ENCODE measurements at places on chromosomes 7 and 10. TPM values are rescaled to one million over a fixed set of nuclear protein-coding genes. Genes with fewer than 3 reads are reported as not detected.
A peak's percentile ranks its signal among the peaks of the same experiment; 100 is the strongest.

PSAP gene
- total RNA-seq = 172 TPM

DNA sequence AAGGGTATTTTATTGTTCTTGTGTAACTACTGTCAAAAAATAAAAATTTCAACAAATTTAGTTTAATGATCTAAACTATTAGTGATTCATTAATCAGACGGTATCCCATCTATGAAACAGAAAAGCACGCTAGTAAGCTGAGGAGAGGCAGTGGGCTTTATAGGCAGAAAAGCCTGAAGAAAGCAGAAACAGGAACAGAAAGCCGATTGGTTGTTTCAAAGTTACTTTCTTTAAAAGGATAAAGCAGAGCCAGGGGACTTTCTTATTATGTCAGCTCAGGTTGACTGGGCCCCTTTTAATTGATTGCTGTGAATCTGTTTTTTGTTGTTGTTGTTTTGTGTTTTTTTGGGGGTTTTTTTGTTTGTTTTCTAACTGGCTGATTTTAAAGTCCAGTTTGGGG lies 105.5 kb downstream of the TES start:
- peak overlapping the region; percentile 97 for H3K27ac ChIP-seq
- H3K4me3 ChIP-seq = no peak overlapping the region
- H3K4me1 ChIP-seq = peaks cover 35% of the 10 kb centered on the region
- no peak for DNase-seq
- H3K36me3 ChIP-seq = no peaks in the 10 kb centered on the region

DNA sequence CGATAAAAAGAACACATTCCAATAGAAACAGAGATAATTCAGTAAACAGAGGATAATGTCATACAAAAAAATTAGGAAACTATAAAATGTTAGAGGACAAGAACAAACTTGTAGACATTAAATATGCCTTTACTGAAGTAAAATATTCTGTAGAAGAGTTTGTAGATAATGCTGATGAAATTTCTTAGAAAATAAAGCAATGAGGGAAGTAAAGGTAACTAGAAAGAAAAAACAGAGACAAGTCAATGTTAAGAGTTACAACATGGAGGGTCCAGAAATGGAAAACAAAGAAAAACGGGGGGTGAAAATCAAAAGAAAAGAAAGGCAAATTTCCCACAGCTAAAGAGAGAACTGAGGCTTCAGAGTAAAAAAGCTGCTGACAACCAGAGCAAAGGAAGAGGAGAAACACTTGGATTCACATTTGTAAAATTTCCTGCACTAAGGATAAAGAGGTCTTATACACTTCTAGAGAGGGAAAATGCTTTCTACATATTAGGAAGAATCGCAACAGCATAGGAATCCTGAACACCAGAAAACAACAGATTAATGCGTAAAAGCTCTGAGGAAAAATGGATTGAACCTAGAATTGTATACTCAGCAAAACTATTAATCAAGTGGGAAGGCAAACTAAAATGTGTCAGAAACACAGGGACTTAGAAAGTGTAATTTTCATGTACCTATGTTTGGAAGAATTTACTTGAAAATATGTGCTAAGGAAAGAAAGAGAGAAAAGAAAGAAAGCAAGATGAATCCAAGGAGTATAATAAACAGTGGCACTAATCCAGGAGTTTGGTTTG lies 55.0 kb upstream of the AGR3 start:
- DNase-seq = no peak
- no peak overlapping the region for H3K27ac ChIP-seq
- no peak overlapping the region for H3K4me3 ChIP-seq
- no peaks in the 10 kb centered on the region for H3K27me3 ChIP-seq
- H3K4me1 ChIP-seq = no peaks in the 10 kb centered on the region

SP4 gene
- total RNA-seq = 39.5 TPM

DNA sequence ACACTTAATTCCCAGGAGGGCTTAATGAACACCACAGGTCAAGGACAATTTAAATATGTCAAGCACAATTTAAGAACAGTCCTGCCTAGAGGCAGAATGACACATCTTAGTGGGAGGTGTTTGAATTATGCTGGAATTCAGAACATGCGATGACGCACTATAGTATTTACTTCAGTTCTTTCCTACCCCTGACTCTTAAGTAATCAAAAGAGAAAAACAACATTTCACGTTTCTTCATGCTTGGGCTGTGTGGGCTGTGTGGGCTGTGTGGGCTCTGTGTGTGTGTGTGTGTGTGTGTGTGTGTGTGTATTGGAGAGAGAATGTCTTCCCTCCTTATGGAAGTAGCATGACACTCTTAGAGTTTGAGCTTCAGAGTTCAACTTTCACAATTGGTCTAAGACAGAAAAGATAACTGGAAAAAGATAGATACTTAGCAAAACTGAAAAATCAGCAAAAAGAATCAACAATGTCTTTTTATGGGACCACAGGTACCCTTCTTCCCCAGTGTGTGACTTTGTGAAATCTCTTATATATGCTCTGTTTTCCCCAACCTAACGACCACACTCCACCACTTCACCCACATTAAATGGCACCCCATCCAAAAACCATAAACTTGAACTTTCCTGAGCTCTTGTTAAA lies 33.7 kb upstream of the CABCOCO1 start:
- H3K4me3 ChIP-seq = no peak overlapping the region
- H3K36me3 ChIP-seq = no peaks in the 10 kb centered on the region
- peaks cover 38% of the 10 kb centered on the region for H3K4me1 ChIP-seq
- no peaks in the 10 kb centered on the region for H3K27me3 ChIP-seq

GRCh38 chr10:97016728-97017473 lies 168.9 kb downstream of the SLIT1 start:
- DNase-seq = no peak
- H3K36me3 ChIP-seq = no peaks in the 10 kb centered on the region
- H3K27me3 ChIP-seq = no peaks in the 10 kb centered on the region
- no peak overlapping the region for H3K27ac ChIP-seq

DNA sequence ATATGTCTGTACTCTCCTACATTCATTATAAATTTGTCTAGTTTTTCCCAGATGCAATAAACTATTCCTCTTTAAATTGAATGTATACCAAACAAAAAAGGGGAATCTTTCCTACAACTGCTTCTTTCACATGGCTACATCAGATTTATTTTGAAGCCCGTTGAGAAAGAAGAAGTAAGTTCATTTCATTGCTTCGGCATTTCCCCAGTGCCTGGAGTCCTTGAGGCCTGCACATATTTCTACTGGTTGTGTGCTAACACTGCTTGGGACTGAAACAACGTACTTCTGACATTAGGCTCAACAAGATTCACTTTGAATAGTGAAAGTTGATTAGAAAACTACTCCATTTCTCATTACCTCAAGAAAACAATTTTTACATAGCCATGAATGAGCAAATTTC lies 201.7 kb downstream of the PHF14 start:
- no peaks in the 10 kb centered on the region for H3K27me3 ChIP-seq
- no peaks in the 10 kb centered on the region for H3K4me1 ChIP-seq
- no peaks in the 10 kb centered on the region for H3K36me3 ChIP-seq
- no peak overlapping the region for H3K4me3 ChIP-seq
- no peak overlapping the region for H3K27ac ChIP-seq

DNA sequence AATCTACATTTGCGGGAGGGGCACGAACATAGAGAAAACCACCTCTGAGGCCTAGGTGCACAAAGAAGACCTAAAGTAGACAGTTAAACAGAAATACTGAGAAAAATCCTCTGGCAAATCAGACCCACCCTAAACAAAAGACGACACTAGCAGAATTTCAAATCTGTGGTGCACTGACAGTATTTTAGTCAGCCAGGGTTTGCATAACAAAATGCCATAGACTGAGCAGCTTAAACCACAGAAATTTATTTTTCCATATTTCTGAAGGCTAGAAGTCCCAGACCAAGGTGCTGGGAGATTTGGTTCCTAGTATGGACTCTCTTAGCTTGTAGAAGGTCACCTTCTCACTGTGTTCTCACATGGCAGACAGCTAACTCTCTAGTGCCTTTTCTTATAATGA lies 26.3 kb downstream of the IPMK start:
- H3K27ac ChIP-seq = no peak overlapping the region
- no peaks in the 10 kb centered on the region for H3K27me3 ChIP-seq
- H3K36me3 ChIP-seq = no peaks in the 10 kb centered on the region

- H3K36me3 ChIP-seq = no peaks in the 10 kb centered on the region
- H3K4me3 ChIP-seq = no peak overlapping the region
- H3K27me3 ChIP-seq = no peaks in the 10 kb centered on the region
These were observed 97.8 kb downstream of the CHST15 start for GRCh38 chr10:123995461-123996131.

CYP26A1 gene
- not detected for total RNA-seq

DNA sequence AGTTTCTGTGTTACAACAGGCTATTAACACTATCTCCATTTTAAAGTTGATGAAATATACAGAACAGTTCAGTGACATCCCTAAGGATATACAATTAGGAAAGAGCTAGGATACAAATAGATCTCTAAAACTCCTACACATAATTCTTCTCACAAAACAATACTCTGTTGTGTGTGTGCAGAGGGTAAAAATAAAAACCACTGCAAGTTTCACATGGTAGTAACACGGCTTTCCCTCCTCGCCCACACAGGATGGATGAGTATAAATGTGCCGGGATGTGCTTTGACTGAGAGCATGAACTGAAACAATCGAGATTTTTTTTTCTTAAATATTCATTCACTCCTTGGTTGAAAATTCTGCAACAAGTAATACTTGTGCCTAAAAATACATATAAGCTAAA lies 131.5 kb upstream of the C1QL3 start:
- no peaks in the 10 kb centered on the region for H3K27me3 ChIP-seq
- no peak overlapping the region for H3K4me3 ChIP-seq
- H3K4me1 ChIP-seq = no peaks in the 10 kb centered on the region
- no peak for DNase-seq
- no peaks in the 10 kb centered on the region for H3K36me3 ChIP-seq

EBF3 gene
- 13.2 TPM for total RNA-seq

- no peaks in the 10 kb centered on the region for H3K27me3 ChIP-seq
- H3K36me3 ChIP-seq = no peaks in the 10 kb centered on the region
These were observed 109.9 kb upstream of the JAZF1 start for GRCh38 chr7:28290496-28290895.

- H3K36me3 ChIP-seq = no peaks in the 10 kb centered on the region
- no peak overlapping the region for H3K4me3 ChIP-seq
- DNase-seq = peak; percentile 61
- H3K27me3 ChIP-seq = no peaks in the 10 kb centered on the region
These were observed 3.2 kb downstream of the AMZ1 start for GRCh38 chr7:2691011-2691707.

- H3K27ac ChIP-seq = no peak overlapping the region
- H3K4me1 ChIP-seq = no peaks in the 10 kb centered on the region
- no peaks in the 10 kb centered on the region for H3K27me3 ChIP-seq
- no peak overlapping the region for H3K4me3 ChIP-seq
These were observed 726 bp upstream of the HOXA9 start for GRCh38 chr7:27165996-27166530.

OPN4 gene
- total RNA-seq = not detected

DENND2A gene
- total RNA-seq = 9.2 TPM

DNA sequence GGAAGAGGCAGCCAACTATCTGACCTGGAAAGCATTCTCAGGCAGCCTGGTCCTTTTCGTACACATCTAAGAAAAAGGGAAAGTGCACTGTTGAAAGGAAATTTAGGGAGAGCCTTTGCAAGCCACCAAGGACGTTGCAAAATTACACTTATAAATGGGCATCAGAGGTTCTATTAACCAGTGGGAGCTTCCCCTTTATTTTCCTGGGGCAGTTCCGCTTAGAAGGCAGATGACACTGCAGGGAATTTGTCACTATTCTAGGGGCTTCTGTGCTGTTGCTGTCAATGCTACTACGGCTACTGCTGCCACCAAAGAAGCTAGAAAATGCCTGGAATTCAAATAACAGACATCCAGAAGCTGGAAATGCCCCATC lies 79.6 kb upstream of the AUTS2 start:
- no peaks in the 10 kb centered on the region for H3K27me3 ChIP-seq
- H3K4me1 ChIP-seq = no peaks in the 10 kb centered on the region
- no peaks in the 10 kb centered on the region for H3K36me3 ChIP-seq

THNSL1 gene
- 6.5 TPM for total RNA-seq

GRM8 gene
- 1.0 TPM for total RNA-seq

DNA sequence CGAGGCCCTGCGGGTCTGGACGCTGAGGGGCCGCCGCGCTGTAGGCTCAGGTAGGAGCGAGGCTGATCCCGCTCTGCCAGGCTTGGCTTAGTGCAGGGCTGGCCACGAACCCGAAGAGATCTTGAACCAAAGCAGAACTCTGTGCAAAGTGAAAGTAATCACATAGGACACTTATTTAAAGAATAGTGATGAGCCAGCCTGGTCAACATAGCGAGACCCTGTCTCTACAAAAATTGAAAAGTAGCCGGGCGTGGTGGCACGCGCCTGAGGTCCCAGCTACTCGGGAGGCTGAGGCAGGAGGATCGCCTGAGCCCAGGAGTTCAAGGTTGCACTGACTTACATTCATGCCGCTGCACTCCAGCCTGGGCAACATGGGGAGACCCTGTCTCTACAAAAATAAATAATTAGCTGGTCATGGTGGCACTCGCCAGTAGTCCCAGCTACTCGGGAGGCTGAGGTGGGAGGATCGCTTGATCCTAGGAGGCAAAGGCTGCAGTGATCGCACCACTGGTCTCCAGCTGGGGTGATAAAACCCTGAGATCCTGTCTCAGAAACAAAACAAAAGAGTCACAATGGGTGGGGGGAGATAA lies 541 bp downstream of the ZSCAN25 start:
- peak overlapping the region; percentile 97 for H3K4me3 ChIP-seq
- peaks cover 3% of the 10 kb centered on the region for H3K4me1 ChIP-seq
- H3K36me3 ChIP-seq = peaks cover 30% of the 10 kb centered on the region
- H3K27me3 ChIP-seq = no peaks in the 10 kb centered on the region
- no peak for DNase-seq

- no peak for DNase-seq
- H3K4me3 ChIP-seq = no peak overlapping the region
- H3K27me3 ChIP-seq = peaks cover 12% of the 10 kb centered on the region
- no peaks in the 10 kb centered on the region for H3K4me1 ChIP-seq
These were observed 161.4 kb upstream of the EEPD1 start for GRCh38 chr7:35991511-35992232.

DNA sequence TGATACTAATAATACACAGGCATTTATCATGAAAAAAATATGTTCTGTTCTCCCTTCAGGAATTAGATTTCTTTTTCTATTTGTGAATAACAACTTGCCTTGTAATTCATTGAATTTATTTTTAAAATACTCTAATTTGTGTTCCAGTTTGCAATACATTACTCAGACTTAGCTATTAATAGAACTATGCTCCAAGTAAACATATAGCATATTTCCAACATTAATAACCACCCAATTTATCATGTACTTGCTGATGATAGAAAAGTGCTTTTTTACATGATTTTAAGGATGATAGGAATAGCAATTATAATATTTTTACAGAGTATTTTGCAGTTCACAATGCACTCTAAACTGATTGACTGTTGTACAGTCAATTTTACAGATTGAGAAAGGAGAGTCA lies 338.8 kb upstream of the SEMA3D start:
- no peaks in the 10 kb centered on the region for H3K36me3 ChIP-seq
- no peak overlapping the region for H3K27ac ChIP-seq
- peaks cover 7% of the 10 kb centered on the region for H3K4me1 ChIP-seq
- no peak for DNase-seq
- H3K4me3 ChIP-seq = no peak overlapping the region
- no peaks in the 10 kb centered on the region for H3K27me3 ChIP-seq

DNA sequence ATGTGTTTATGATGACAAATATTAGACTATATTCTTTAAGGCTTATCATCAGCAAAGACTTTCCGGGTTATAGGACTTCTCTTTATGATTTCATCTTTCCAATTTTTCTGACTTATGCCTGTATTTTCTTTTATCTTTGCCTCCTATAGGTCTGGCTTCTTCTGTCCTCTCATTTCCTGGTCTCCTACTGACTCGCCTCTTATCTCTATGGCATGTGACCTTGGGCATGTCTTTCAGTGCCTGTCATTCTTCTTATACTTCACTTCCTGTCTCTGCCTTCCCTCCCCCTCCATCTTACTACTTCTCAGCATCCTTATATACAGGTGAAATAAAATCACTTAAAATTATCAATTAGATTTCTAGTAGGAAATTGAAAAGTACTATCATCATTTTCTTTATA lies 42.2 kb downstream of the PCDH15 start:
- H3K27ac ChIP-seq = no peak overlapping the region
- no peak for DNase-seq
- no peaks in the 10 kb centered on the region for H3K4me1 ChIP-seq
- no peak overlapping the region for H3K4me3 ChIP-seq

GPER1 gene
- total RNA-seq = 0.15 TPM

PDE6C gene
- not detected for total RNA-seq

All from SJCRH30 (cell line).